ENCODE measurements at places on chromosomes 1 and 21. TPM values are rescaled to one million over a fixed set of nuclear protein-coding genes. Genes with fewer than 3 reads are reported as not detected.

DNA sequence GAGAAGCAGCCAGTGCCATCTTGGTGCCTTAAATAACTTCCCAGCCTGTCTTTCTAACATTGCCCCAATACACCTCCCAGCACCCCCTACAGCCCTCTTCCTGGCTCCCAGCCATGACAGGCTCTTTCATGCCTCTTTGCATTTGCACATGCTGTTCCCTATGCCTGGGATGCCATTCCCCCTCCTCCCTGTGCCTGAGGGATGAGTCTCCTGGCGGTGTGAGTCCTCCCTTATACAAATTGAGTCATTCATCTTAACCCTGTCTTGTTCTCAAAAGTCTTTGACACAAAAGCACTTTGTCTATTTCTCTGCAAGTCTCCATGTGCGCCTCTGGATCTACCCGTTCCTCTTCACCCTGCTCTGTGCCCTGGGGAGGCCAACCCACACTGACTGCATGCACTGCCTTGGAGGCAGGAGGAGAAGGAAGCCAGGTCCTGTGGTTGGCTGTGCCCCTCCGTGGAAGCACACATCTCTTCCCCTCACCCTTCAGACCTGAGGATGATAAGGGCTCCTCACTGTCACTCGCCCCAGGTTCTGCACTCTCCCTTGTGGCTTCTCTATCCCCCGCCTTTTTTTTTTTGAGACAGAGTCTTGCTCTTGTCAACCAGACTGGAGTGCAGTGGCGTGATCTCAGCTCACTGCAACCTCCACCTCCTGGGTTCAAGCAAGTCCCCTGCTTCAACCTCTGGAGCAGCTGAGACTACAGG is 25.1 kb downstream of the CDCP2 start:
- DNase-seq, result no peak

DNA sequence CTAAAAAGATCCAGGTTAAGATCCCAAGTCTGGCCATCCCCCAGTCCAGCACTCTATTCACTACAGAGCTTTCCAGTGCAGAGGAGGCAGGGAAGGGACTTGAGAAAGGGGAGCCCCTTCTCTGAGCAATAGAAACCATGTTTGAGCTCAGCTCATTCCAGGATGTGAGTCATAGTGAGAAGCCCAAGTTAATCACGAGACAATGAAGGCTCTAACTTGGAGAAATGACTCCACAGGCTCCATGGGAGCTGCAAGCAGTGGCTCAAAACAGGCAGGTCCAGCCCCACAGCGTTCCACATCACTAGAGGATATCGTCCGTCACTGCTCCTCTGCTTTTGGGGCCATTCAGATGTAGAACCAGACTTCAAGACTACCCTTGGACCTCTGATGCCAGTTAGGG is 59.1 kb downstream of the CAMK2N1 start:
- no peak for DNase-seq

The GOLPH3L gene
- total RNA-seq, result 11.5 TPM

The PRKCZ gene
- 15.0 TPM for total RNA-seq

The CTSK gene
- 1.1 TPM for total RNA-seq

All from activated T-cell treated with anti-CD3 and anti-CD28 coated beads, Interleukin-2, amount 50 U/mL, for 4 hours (primary cell).